ENCODE measurements at places on chromosomes 11 and 22.

DNA sequence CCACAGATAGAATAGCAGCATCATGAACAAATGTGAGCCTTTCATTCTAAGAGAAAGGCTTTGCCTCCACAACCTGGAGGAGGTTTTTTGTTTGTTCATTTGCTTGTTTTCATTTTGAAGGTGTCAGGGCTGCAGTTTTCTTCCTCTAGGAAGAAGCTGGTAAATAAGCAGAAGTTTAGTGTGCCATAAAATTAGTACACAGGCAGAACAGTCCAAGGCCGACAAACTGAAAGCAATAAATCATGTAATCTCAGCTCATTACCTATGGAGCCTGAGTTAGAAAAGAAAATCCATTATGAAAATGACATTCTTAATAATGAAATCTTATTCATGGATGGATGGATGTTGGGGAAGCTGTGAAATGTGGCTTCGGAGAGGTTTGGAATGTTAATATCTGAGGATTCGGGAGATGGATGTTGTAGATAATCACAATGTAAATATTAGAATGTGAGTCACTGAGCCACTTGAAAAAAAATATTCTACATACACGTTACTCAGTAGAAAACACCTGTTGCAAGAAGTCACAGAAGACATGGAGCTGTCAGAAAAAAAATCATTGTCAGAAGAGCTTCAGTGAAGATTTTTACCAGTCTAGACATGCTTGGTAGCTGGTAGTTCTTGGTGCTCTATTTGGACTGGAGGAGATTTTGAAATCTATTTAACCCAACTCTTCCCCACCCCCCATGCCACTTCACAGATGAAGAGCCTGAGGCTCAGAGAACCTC, 15.0 kb upstream of the ZDHHC13 start:
- no peak for DNase-seq

DNA sequence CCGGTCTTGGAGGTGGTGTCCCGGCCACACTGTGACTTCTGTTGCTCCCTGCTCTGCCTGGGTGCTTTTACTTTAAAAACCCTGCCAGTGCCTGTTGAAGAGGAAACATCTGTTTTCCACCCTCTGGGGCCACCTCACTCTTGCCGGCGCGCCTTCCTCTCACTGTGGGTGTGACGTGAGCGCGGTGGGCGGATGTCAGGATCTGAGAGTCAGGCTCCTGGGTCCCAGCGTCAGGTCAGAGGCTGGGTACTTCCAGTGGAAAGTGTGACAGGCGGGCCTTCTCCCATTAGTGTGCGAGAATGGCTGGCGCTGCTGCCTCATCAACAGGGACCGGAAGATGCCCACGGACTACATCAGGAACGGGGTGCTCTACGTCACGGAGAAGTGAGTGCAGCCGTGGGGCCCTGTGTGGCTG, 54.2 kb downstream of the GRAMD4 start:
- peak; percentile 96 for DNase-seq

DNA sequence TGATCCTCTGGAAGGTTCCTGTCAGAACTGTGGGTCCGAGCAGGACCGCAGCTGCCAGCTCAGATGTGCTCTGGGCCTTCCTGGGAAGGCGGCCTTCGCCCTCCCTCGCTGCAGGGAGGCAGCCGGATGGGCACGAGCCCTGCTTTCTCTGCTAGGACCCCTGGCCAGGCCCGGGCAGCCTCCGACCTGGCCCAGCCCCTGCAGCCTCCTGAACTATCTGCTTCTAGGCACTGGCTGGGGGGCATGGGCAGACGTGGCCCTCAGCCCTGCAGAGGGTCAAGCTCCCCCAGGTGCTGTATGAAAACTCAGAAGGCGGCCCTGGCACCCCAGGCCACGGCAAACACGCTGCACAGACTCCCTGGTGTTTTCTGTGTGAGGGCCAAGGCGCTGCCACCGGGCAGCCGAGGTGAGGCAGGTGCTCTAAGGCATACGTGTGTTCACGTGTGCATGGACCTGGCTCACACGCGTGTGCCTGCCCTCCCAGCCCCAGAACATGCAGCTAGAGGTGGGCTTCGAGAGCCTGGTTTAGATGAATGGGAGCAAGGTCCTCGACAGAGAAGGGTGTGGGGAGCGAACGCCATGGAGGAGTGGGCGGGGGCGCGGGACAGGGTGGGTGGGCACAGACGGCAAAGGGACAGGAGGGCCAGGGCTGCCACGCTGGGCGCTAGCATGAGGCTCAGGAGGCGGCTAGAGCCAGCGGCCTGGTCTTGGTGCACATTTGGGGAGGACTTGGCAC, 4.3 kb downstream of the LRFN4 start:
- no peak for DNase-seq

- DNase-seq, result no peak
These were observed 182.4 kb upstream of the LARGE1 start for GRCh38 chr22:34102633-34103032.

DNA sequence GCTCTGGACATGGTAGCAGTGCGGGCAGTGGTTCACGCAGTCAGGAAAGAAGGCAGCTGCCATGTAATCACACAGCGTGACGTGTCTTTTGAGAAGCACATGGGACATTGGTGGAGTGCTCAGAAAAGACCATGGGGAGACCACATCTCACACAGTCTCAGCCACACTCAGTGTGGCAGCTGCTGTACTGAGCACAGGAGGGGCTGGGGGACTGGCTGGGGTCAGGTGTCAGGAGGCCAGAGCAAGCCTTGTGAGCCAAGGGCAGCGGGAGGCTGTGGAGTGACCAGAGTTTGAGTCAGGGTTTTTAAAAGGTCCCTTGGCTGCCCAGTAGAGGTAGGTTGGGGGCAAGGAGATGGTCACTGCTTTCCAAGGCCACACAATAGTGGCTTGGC, 18.5 kb downstream of the CLDN5 start:
- DNase-seq, result no peak

DNA sequence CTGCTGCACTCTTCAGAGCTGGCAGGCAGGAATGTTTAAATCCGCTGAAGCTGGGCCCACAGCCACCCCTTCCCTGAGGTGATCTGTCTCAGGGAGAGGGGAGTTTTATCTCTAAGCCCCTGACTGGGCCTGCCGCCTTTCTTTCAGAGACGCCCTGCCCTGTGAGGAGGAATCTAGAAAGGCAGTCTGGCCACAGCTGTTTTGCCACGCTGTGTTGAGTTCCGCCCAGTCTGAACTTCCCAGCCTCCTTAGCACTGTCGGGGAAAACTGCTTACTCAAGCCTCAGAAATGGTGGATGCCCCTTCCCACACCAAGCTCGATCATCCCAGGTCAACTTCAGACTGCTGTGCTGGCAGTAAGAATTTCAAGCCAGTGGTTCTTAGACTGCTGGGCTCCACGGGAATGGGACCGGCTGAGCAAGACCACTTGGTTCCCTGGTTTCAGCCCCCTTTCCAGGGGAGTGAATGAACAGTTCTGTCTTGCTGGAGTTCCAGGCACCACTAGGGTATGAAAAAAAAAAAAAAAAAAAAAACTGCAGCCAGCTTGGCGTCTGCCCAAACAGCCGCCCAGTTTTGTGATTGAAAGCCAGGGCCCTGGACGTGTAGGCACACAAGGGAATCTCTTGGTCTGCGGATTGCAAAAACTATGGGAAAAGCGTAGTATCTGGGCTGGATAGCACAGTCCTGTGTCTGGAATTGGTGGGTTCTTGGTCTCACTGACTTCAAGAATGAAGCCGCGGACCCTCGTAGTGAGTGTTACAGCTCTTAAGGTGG, 127.4 kb downstream of the SPON1 start:
- no peak for DNase-seq

DNA sequence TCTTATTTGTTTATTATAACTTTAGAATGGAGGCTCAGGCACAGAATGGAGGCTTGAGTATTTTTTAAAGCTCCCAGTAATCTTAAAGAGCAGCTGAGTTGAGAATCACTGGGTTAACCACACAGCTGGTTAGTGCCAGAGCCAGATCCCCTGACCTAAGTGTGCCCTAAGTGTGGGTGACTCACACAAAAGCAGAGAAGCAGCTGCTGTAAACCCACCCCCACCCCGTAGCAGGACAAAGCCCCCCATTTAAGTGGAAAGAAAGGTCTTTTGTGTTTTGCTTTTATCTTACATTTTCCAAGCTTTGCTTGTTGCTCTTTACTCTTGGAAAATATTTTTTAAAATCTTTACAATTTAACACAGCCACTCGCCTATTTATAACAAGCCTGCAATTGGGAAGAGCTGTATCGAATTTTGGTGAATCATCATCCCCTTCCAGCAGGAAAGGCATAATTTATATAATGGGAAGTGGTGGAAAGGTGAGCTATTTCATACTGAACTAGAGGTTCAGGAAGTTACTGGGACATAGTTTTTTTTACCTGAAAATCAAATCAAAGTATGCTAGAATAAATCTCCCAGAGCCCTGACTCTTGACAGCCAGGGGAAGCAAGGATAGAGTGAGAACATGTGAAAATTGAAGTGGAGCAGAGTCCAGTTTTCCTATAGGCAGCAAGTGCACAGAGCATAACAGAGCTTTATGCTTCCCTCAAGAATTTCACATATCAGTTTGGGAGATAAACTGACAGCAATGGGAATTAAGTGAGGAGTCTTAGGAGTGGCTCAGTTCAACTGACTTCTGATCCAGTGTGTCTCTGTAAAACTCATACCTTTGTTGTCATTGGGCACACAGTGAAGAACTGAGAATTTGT, 405.7 kb downstream of the AASDHPPT start:
- DNase-seq, result no peak

- no peak for DNase-seq
These were observed 215.1 kb downstream of the PGR start for GRCh38 chr11:100914415-100915110.

DNA sequence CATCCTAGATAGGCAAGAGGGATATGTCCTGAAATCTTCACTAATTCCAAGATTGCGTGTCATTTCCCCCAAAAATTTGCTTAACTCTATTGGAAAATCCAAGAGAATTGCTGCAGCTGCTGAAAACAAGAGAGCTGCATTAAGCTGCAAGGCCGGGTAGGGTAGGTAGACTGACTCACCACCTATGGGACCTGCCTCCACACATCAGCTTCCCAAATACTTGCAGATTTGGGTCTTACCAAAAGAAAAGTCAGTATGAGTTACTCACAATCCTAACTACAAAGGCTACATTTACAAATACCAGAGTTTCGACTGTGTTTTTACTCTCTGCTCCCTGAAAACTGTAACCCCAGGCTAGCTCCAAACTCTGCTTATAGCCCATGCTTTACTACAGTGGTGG, 142.5 kb upstream of the TEAD1 start:
- DNase-seq, result no peak

- DNase-seq, result no peak
These were observed 629.5 kb upstream of the ANO3 start for GRCh38 chr11:25702417-25702816.

DNA sequence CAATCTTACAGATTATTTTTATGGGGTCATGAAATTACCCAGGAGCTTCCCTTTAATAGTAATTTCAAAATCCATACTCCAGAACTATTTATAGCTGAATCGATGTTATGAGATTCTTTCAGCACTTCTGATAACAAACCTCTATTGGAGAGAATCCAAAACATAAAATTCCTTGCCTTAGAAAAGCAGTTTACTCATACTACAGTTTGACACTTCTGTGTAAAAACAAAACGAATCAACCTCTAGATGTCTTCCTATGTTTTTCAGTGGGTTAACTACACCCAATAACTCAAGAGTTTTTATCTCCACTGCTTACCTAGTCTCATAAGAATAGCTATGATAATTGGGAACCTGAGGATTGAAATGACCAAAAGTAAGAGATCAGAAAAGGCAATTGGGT, 35.6 kb downstream of the KIF18A start:
- DNase-seq, result no peak

DNA sequence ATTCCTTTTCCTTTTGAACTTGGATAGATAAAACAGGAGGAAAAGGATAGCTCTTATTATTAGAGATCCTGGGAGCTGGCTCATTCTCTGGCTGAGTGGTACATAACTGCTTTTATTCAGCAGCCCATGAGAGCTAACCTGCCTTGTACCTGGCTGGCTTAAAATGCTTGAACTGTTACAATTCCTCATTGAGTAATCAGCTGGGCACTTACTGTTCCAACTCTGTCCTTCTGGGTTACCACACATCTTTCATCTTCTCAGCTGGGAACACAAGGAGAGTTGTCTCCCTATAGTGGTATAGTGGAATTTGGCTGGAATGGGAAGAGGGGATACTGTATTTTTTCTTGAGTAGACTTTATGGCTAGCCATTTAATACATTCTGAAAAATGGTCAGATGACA, 39.8 kb upstream of the SPTBN2 start:
- DNase-seq, result no peak

DNA sequence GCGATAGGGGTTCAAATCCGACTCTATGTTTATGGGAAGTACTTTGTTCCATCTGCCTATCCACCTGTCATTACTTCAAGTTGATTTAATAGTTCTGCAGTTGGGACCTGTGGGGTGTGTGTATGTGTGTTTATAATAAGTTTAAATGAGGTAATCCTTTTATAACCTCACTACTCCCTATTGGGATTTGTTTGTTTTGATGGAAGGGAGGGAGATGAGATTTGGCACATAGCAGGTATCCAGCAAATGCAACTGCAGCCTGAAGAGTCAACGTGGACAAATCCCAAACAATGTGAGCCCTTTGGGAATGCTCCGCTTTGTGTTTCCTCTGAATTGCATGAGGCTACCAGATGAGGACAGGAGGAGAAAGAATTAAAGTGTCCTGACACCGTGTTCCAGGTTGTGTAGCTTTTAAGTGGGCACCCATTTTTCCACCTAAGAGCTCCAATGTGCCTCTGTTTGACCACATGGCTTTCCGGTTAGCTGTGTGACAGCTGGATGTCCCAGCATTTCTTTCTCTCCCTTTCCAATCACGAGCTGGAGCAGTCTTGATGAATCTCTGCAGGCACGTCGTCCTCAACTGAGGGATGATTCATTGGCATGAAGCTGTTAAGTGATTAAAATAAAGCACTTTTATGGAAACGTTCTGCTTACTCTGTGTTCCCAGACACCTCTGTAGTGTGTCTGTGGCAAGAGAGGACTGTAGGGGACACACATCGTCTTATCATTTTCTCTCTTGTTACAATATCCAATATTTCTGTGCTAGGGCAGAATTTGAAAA, 610.7 kb downstream of the NTM start:
- DNase-seq, result no peak

DNA sequence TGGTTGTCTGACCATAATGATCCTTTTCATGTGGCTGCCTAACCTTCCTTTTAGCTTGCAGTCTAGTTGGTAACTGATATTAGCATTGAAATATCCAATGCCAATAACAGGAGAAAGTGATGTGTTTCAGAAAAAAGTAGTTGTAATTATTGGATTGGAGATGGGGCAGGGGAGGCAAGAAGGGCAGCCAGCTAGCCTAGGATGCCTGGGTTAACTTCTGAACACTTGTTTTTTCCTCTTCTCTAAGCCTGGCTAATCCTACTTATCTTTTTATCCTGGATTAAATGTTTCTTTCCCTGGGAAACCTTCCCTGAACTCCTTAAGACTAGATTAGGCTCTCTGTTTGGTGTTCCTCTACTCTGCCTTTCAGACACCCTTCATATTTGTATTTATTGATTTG, 380.2 kb downstream of the TMEM135 start:
- no peak for DNase-seq

- no peak for DNase-seq
These were observed 9.1 kb downstream of the SLC3A2 start for GRCh38 chr11:62889484-62890437.
